ENCODE measurements at places on chromosomes 5 and 9.

GRCh38 chr9:70049236-70049635 lies 5.6 kb downstream of the MAMDC2 start:
- no peak for DNase-seq

DNA sequence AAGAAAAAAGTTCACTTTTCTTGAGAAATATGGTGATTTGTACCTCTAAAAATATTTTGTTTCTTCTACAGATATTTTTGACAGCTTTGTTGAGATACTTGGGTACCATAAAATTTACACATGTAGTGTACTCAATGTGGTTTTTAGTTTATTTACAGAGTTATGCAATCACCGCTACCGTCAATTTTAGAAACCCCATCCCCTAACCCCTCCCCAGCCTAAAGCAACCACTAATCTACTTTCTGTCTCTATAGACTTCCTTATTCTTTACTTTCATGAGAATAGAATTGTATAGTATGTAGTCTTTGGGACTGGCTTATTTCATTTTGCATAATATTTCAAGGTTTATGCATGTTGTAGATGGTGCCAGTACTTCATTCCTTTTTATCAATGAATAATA lies 45.0 kb upstream of the TDRD7 start:
- no peak for DNase-seq

GRCh38 chr5:72210888-72211678 lies 103.8 kb downstream of the MAP1B start:
- DNase-seq = no peak

- no peak for DNase-seq
These were observed 260.9 kb downstream of the EBF1 start for GRCh38 chr5:158838781-158839180.

- DNase-seq = no peak
These were observed 34.4 kb downstream of the SNX18 start for GRCh38 chr5:54551926-54552325.

All from CD4-positive, alpha-beta T cell treated with Interleukin-12 subunit alpha and Interleukin-12 subunit beta, for 1 hour (primary cell).